Fibroblast of skin of right quadriceps (primary cell): ENCODE measurements at places on chromosomes 2 and 18.

- DNase-seq = no peak
Observed at GRCh38 chr2:67950018-67950417, 112.8 kb downstream of the C1D start.

DNA sequence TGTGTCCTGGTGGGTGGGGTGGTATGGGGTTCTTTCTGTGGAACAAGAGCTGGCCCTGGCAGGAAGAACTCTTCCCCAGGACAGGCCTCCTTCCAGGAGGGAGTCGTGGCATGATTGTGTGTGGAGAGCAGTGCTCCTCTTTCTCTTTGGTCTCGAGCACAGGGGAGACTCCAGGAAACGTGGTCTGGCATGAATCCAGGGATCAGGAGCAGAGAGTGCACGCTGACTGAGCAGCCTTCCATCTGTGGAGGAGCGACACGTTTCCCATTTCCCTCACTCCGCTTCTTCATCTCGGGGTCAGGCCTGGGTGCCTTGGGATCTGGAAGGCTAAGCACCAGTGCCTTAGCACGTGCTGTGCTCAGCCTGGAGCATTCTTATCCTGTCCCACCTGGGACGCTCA is 132.0 kb upstream of the HDAC4 start:
- no peak for DNase-seq

GRCh38 chr2:24026233-24026632 is 16.3 kb downstream of the MFSD2B start:
- DNase-seq = no peak

GRCh38 chr2:154324601-154325000 is 373.9 kb upstream of the KCNJ3 start:
- DNase-seq = no peak
